ENCODE measurements at places on chromosomes 1 and 21.

DNA sequence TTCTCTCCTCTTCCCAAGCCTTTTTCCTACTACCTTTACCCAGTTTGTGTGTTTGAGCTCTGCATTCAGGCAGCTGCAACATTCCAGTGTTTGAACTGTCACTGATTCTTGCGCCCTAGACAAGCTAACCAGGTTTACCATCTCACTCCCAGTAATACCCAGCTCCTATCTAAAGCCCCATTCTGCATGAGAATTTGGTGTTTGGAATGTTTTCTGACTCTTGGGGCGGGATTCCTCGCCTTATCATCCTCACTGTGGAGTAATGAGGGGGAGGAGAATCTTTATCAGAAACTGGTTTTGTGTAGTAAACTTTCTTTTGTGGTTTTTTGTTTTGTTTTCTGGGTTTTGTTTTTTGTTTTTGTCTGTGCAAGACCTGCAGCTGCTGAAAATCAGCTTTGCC lies 36.5 kb downstream of the NCF2 start:
- DNase-seq = no peak

GRCh38 chr1:222620566-222620965 lies 2.7 kb downstream of the MIA3 start:
- DNase-seq = no peak

- no peak for DNase-seq
Observed at GRCh38 chr1:183910845-183911244, 105.9 kb downstream of the RGL1 start.

GRCh38 chr1:21139601-21140000 lies 37.1 kb downstream of the EIF4G3 start:
- no peak for DNase-seq

DNA sequence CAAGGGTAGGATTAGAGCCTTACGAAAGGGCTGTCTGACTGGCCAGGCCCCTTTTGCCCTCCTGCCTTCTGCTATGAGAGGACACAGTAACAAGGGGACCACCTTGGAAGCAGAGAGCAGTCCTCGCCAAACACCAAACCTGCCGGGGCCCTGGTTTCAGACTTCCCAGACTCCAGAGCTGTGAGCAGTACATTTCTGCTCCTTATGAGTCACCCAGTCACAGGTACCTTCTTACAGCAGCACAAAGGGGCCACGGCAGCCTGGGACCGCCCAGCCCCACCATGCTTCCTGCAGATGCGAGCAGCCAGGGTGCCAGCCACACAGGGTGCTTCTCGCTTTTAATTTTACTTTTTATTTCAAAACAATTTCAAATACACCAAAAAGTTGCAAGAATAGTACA lies 17.2 kb upstream of the POFUT2 start:
- DNase-seq = no peak

DNA sequence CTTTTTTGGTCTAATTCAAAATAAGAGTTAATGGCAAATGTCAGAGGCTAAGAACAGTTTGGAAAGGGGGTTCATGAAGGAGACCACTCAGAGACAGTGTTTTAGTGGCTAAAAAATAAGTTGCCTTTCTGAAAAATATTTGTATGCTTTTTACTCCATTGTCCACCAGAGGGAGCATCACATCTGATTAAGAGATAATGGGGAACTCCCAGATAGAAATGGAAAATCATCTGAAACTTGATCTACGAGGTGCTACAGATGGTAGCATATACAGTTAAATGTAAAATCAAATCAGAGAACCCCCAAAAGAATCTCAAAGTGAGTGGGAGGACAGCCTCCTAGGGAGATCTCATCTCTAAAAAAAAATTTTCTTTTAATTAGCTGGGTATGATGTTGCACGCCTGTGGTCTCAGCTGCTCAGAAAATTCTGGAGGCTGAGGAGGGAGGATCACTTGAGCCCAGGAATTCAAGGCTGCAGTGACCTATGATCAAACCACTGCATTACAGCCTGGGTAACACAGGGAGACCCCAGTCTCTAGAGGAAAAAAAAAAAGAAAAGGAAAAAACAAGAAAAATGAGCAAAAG lies 9.7 kb downstream of the SMYD3 start:
- DNase-seq = no peak

- no peak for DNase-seq
Observed at GRCh38 chr21:28110716-28111115, 882.0 kb downstream of the LTN1 start.

- no peak for DNase-seq
Observed at GRCh38 chr1:72184099-72184701, 98.1 kb downstream of the NEGR1 start.

DNA sequence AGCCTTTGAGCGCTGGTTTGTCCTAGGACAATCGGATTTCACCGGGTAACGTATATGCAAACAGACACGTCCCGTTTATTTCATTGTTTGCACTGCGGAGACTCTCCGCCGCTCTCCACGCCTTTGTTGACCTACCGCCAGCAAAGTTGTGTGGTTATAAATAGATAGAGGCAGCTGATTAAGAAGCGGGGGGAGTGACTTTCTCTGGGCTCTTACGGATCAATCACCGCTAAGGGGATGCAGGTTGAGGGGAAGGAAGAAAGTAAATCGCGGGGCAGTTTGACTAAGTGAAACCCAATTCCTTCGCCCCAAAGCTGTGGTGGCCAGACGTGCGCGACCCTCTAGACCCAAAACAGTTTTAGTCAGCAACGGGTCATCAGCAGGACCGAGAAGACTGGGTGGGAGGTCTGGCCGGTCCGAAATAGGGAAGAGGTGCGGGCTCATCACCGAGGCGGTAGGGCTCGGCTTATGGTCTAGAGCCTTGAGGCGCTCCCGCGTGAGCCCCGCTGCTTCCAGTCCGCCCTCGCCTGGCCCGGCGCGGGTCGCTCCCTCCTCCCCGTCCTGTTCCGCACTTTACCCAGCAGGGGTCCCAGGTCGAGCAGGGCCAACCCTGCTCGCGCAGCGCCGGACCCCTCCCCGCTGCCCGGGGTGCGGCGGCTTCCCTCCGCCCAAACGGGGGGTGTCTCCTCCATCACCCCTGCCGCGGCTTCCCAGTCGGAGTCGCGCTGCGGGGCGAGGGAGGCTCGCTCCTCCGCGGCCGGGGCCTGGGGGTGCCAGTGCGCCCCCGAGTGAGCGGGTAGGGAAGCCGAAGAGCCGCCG lies 120.8 kb upstream of the RRP15 start:
- DNase-seq = no peak
